ENCODE measurements at places on chromosomes 6 and 20.
A peak's percentile ranks its signal among the peaks of the same experiment; 100 is the strongest.

- peak; percentile 35 for DNase-seq
Observed at GRCh38 chr20:40741507-40742106, 52.6 kb upstream of the MAFB start.

GRCh38 chr20:20487811-20488210 lies 119.9 kb downstream of the INSM1 start:
- no peak for DNase-seq

DNA sequence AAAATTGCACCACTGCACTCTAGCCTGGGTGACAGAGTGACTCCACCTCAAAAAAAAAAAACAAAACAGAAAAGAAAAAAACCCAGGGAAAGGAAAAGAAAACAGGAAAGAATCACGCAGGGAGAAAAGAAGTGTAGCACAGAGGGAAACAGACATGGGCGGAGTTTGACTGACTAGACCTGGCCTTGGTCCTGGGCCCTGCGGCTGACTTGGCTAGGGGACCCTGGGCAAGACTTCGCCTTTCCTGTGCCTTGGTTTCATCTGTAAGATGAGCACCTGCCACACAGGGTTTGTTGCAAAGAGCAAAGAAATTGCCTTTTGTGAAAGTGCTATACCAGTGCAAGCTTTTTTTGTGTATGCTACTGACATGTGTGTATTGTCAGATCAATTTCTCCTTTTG lies 71.3 kb upstream of the KCNG1 start:
- no peak for DNase-seq

GRCh38 chr6:117555882-117556498 lies 46.3 kb downstream of the GOPC start:
- DNase-seq: peak; percentile 38

DNA sequence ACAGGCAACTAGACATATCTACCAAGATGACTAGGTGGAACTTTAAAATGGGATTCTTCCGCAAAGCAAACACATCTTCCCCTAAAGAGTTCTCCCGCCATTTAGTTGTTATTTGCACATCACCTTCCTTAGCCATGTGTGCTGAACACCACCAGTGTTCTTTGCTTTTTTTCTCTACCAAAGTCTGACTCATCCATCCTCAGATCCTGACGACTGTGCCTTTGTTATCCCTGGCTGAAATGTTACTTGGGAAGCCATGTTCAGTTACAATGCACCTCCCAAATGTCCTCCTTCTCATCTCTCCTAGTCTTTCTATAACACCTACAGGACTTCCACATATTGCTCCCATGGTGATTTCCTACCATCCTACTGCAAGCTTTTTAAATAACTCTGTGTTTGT lies 593.5 kb upstream of the ARID1B start:
- DNase-seq: peak; percentile 13

DNA sequence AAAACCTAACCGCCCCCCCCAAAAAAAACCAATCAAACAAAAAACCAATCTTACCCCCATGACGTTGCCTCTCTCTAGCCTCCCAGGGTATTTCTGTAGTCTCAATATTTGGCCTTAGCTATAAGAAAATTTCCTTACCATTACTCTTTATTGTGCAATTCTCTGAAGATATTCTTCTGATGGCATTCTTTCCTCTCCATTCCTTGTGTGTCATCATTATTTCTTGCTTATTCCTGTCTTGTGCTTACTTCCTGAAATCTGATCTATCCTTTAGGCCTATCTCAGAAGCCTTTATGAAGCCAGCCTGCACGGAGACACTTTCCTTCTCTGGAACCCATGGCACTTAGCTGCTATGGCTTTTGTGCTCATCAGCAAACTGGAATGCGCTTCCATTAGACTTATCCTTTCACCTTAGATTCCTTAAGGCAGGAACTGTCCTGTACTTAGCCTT lies 65.9 kb upstream of the DDR1 start:
- no peak for DNase-seq

- no peak for DNase-seq
Observed at GRCh38 chr6:155216312-155217046, 47.3 kb upstream of the CLDN20 start.

DNA sequence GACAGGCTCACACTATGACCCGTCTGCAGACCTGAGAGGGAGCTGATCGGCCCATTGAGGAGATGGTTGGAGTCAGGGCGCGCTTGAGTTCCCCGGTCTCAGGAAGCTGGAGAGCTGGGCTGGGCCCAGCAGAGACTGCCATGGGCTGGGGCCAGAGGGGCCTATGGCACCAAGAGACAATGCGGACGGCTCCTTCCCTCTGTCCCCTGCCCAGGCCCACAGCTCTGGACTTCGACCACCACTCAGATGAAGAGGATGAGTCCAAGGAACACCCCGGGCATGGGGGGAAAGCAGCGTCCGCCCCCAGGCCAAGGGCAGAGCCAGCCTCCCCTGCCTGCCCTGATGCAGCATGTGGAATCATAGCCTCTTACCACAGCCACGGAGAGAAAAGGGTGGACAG lies 40.2 kb upstream of the PHACTR3 start:
- DNase-seq: no peak

GRCh38 chr20:61896058-61896961 lies 169.4 kb downstream of the TAF4 start:
- DNase-seq: peak; percentile 56

- no peak for DNase-seq
Observed at GRCh38 chr6:129446272-129447197, 263.4 kb downstream of the ARHGAP18 start.

DNA sequence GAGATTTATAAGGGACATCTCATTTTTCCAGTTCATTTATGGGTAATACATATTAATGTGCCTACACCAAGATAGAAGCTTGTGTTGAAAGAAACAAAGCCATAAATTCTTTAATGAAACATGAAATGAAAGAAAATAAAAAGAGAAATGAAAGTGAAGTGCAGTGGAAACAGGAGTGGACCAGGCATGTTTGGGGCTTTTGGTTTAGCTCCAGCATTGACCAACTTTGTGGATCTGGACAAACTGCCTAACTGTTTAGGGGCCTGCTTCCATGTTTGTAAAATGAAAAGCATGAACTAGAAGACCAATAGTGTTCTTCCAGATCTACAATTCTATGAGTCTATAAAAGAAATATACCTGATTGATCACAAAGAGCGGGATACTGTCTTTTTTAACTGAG lies 124.9 kb downstream of the GJA10 start:
- no peak for DNase-seq

DNA sequence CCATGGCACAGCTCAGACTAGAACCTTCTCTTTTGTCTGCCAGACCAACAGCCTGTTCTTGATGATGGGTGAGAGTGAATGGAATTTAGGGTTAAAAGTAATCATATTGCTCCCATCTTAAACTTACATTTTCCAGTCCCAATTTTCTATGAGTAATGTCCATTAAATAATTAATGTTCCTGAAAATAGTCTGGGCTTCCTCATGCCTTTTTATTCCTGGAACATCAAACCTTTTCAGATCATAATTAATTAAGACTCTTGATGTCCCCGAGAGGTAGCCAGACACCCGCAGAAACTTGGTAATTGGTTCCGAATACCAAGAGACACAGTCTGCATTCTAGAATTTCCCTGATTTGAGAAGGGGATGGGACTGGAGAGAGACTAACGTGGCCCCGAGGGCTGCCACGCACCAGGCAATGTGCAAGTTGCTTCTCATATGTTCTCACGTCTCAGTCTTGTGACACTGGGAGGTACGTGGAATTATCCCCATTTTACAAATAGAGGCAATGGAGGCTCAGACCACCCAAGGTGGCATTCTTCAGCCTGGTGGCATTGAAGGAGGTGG lies 78.6 kb upstream of the TOX2 start:
- no peak for DNase-seq

GRCh38 chr6:451847-452246 lies 60.3 kb downstream of the IRF4 start:
- no peak for DNase-seq

GRCh38 chr6:156169371-156169770 lies 607.8 kb upstream of the ARID1B start:
- DNase-seq: no peak

- DNase-seq: no peak
Observed at GRCh38 chr6:79796197-79796596, 151.2 kb downstream of the ELOVL4 start.

DNA sequence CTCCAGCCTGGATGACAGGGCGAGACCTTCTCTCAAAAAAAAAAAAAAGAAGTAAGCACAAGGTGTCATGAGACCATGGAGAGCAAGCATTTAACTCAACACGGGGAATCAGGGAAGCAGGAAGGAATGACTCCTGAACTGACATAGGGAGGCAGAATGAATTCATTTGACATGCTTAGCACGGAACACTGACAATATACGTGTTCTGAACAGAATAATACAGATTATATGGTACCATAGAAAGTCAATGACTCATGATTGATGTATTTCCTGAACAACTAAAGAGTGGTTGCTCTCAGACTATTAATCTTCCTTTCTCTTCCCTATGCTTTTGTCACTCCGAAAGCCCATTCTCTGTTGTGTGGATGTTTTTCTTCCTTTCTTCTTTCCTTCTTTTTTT lies 20.7 kb upstream of the ASIP start:
- DNase-seq: no peak

- no peak for DNase-seq
Observed at GRCh38 chr20:52087471-52087870, 104.1 kb downstream of the ZFP64 start.

DNA sequence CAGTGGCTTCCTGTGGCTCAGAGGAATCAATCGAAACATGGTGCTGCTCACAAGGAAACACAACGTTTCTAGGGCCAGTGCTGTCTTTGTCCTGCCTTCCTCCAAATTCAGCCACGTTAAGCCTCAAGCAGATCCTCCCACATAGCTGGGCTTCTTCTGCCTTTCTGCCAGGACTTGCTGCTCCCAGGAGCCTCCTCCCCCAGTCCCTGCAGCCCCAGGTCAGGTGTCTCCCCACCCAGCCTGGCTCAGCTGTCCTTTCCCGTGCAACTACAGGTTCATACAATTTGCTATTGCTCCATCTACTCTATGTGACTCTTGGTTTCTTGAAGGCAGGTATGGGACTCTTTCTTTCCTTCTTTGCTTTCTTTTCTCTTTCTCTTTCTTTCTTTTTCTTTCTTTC lies 215.3 kb upstream of the RNF24 start:
- no peak for DNase-seq

DNA sequence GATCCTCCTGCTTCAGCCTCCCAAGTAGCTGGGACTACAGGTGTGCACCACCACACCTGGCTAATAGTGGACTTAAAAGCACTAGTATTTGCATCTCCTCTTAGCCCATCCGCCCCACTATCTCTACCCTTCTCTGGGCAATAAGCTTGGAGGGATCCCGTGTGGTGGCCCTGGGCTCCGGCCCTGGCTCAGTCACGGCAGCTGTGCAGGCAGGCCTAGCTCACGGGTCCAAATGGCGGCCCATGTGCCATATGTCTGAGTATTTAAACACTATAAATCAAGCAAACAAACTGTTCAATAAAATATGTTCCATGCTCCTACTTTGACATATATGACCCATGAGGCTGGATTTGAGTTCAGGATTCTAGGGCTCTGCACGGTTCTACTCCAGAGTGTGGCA lies 118.4 kb downstream of the BANF2 start:
- DNase-seq: no peak

DNA sequence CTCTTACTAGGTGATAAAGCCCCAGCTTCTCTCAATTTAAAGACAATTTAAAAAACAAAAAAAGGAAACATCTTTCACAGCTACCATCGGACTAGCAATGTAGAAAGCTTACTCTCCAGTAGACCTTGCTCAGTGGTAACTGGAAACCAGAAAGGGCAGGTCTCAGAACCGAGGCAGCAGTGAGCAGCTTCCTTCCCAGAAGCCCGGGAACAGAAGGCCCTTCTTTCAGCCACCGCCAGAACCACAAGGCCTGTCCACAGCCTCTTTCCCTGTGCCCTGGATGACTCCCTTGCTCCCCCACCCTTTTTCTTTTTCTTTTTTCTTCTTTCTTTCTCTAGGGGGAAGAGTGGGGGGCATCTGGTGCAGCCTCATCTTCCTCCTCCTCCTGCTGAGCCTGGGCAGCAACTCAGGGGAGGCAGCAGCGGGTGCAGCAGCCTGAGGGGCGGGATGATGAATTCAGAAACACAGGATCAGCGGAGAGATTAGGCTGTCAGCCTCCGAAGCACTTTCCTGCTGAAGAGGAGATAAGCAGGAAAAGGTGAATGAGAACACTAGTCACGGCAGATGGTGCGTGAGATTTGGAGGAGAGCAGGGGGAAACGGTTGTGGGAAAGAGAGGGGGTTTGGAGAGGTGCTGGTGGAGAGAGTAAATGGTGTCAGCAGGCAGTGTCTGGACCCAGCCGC lies 158.5 kb downstream of the ID4 start:
- peak; percentile 71 for DNase-seq

- DNase-seq: peak; percentile 23
Observed at GRCh38 chr6:129936329-129937165, 75.4 kb upstream of the TMEM244 start.

DNA sequence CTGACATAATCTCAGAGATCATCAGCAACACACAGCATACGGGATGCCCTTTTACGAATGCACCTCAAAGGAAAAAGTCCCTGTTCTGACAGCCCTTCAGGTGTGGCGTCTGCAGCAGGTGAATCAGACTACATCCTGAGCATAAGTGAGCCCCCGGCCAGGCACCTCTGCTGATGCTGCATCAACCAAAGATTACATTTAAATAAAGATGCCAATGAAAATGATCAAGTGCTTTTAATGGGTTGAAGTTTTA lies 58.7 kb downstream of the INSM1 start:
- no peak for DNase-seq

DNA sequence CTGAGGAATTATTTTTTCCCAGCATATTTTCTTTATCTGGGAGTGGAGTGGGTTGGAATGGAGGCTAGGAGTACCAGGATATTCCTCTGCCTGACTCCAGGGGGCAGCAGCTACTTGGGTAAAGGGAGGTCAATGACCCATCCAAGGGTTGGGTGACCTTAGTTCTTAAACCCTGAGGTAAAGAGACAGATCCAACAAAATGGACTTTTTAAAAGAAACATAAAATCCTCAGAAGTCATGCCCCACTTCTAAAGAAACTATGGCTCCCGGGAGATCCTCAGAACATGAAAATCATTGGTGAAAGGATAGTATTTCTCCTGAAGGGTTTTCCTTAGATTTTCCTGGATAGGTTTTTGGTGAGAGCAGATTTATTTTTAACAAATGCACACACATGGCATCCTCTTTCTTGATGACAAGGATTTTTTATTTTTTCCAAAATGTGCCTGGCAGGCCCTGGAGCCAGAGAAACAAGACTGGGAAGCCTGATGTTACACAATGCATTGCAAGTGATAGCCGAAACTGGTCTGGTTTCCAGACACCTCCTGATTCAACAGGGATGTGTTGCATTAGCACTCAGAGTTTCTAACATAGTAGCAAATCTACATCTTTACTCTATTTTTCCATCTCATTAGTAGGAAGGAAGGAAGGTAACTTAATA lies 240.9 kb upstream of the BTBD3 start:
- peak; percentile 56 for DNase-seq

- DNase-seq: no peak
Observed at GRCh38 chr6:34195726-34196115, 41.0 kb upstream of the HMGA1 start.

GRCh38 chr20:17233626-17234025 lies 6.8 kb downstream of the PCSK2 start:
- DNase-seq: no peak

- no peak for DNase-seq
Observed at GRCh38 chr6:124901084-124901483, 61.2 kb upstream of the RNF217 start.

- DNase-seq: no peak
Observed at GRCh38 chr6:149857541-149857940, 6.6 kb downstream of the LRP11 start.
